Substantia nigra (tissue), 51 donors: ENCODE measurements at places on chromosomes 1 and 21.

GRCh38 chr1:117665556-117666270, 59.9 kb downstream of the TENT5C start:
- DNase-seq = no peak

- no peak for DNase-seq
Observed at GRCh38 chr1:172673761-172674160, 14.9 kb downstream of the FASLG start.

- no peak for DNase-seq
Observed at GRCh38 chr1:209397910-209398309, 185.6 kb upstream of the CAMK1G start.

DNA sequence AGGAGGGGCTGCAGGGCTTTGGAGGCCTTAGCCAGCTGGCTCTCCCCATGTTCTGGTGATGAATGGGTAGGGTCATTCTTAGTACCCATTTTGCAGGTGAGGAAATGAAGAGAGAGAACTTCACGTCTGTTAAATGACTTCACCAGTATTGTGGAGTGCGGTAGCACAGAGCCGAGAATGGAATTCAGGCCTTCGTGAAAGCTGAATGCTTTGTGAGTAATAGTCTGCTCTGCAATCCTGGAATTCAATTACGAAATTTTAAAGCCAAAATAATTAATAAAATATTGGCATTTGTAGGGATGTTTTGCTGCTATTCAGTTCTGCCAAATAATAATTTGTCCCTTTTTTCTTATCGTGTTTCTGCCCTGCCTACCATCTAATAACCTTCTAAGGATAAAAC, 197.7 kb downstream of the GREM2 start:
- DNase-seq = no peak

DNA sequence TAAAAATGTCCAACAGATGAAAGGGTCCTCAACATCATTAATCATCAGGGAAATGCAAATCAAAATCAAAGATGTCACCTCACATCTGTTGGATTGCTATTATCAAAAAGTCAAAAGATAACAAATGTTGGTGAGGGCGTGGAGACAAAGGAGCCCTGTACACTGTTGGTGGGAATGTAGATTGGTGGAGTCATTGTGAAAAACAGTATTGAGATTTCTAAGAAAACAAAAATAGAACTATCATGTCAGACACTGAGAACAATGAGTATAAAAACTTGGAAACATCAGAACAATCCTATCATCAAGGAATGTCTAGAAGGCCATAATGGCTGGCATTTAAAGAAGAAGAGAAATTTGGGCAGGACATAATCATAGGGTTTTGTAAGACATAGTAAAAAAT, 209.2 kb upstream of the PTGFR start:
- no peak for DNase-seq

DNA sequence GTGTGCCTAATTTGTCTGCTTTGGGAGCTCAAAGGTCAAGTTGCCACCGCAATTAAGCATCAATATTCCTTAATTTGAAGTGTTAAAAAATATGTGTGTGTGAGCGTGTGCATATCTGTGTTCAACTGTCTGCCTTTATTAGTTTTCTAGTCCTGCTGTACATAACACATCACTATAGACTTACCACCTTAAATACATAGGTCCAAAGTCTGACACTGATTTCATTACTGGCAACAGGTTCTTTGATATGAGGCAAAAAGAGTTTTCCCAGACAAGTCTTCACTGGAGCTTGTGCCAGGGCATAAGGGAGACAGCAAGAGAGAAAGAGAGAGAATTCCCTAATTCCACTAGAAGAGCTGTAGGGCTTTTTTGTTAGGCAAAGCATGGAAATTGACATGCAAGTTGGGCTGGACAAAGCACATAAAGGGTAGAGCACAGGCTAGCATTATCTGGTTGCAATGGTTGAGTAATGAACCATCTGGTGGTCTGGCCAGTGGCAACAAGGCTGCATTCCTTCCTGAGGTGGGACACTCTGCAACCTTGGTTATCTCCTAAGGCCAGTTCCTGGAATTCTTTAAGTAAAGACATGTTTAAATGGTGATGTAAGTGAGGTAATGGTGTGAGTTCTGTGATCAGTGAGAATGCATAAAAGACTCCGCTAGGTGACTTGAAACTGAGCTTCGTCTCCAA, 457.2 kb upstream of the ADAMTS5 start:
- DNase-seq = no peak

- no peak for DNase-seq
Observed at GRCh38 chr1:220791956-220792355, 5.2 kb downstream of the MTARC1 start.

- no peak for DNase-seq
Observed at GRCh38 chr1:5873556-5873955, 118.7 kb downstream of the NPHP4 start.

DNA sequence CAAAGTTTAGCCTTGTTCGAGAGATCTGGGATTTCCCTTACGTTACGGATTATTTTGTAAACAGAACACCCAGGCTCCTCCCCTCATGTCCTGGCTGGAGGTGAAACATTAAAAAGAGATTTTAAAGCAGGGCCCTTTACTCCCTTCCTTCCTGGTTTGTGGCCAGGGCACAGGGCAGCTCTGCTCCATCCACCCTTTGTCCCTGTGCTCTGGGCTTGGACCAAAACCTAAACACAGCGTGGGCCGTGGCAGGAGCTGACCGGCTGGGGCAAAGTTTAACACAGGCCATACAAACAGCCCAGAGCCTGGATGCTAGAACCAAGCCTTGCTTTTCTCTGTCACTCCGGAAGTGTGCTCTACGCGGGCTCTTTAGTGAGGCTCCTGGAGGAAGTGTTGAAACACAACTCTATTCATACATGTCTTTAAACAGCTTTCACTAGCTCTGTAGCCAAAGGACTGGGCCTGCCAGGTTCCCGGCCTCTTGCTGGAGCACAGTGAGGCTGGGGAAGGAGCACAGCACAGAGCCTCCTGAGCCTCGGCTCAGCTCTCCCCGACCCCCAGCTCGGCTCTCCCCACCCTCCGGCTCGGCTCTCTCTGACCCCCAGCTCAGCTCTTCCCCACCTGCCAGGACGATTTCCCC, 84.7 kb downstream of the PDE9A start:
- DNase-seq = no peak

DNA sequence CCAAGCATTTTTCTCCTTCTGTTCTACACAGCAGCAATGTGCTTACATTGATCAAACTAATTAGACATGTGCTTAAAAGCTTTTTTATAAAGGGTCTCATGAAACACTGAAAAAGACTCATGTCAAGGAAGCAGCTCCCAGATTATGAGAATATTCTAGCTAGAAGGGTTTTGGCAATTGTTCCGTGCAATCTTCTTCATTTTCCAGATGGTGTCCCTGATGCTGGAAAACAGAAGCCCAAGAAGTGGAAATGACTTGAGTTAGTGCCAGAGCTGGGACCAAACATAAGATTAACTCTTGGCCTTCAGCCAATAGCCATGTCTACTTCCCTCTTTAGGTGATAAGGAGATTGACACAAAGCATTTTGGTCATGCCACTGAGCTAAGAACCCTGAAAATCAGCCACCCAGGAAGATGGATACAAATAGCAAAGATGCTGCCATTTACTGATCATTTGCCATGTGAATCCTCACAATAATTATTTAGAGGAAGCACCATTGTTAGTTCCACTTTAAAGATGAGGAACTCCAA, 110.8 kb downstream of the MATN1 start:
- DNase-seq = no peak

GRCh38 chr1:97740891-97741290, 179.9 kb downstream of the DPYD start:
- no peak for DNase-seq

- no peak for DNase-seq
Observed at GRCh38 chr1:91621907-91622306, 121.3 kb downstream of the CDC7 start.

DNA sequence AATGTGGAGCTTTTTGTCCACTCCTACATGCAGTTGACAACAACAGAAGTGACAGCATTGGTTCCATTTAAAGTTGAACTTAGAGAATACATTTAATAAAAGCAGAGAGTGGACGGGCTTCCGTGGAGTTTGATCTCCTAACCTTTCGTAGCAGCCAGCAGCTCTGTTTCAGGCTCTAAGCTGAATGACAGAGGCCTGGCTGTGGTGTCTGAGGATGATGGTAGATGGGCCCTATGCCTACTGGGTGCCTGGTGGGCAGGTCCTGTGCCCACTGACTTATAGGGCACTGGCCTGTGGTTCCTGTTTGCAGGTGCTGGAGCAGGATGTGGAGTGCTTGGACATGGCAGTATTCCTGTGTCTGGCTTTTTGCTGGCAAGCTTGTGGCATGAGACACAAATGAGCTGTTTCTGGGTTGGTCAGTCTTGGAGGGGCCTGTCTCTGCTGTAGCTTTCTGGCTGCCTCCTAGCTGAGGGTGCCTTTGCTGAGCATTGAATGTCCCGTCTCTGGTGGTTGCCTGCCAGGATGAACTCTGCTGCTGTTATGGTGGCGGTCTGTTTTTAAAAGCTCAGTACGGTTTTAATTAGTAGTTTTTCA, 54.6 kb downstream of the PRDM2 start:
- no peak for DNase-seq

- DNase-seq = no peak
Observed at GRCh38 chr1:183106166-183106565, 79.9 kb upstream of the LAMC2 start.
